ENCODE measurements at places on chromosomes 11 and 22.
A peak's percentile ranks its signal among the peaks of the same experiment; 100 is the strongest.

DNA sequence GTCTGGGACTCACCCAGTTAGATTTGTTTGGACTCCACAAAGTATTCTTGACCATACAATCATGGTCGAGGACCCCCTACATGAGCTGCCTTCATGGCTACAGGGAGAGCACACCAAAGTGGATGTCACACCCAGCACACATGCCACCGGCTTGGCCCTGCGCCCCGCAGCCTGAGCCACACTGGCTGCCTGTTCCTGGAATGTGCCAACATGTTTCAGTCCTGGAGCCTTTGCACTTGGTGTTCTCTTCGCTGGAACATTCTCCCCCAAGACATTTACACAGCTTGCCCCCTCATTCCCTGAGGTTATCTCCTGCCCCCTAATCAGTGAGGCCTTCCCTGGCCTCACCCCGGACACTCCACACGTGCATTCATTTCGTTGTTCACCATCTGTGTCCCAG, 46.0 kb downstream of the PPARA start:
- DNase-seq = no peak

DNA sequence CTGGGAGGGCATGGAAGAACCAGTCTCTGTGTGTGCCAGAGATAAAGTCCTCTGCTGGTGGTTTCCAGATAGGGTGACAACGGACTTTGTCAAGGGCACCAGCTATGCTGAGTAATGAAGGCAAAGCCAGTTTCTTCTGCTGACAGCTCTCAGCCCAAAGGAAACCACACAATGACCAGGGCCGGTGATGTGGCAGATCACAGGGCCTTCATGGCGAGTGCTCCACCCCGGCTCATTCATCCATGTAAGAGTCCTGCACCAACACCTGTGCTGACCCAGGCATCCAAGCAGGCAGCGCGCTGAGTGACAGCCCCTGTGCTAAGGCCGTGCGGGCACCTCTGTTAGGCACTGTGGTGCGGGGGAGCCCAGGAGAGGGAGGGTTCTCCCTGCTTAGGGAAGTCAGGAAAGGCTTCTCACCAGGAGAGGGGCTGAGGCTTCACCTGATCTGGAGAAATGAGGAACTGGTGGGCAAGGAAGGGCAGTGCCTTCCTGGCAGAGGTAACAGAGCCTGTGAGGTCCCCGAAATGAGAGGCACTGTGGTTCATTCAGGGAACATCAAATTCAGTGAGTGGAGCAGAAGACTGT, 33.8 kb downstream of the TP53I11 start:
- DNase-seq = no peak

DNA sequence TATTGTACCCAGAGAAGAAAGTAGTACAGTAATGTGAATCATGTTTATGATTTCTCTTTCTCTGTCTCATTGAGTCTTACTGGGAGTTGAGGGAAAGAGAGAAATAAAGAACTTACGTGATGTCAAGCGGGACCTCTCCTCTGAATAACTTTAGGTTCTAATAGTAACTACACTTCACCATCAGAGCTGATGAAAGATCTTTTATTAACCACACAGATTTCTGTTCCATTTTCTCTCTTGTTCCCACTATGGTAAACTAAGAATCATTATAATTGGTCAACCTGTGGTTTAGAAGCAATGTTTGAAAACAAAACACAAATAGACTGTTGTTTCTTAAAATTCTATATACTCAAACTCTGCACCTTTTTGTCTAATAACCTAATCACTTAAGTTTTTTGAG, 142.3 kb downstream of the ELP4 start:
- DNase-seq = no peak

- no peak for DNase-seq
Observed at GRCh38 chr11:100769165-100769564, 82.1 kb downstream of the ARHGAP42 start.

GRCh38 chr11:112302226-112302868, 41.7 kb upstream of the PLET1 start:
- DNase-seq = no peak

DNA sequence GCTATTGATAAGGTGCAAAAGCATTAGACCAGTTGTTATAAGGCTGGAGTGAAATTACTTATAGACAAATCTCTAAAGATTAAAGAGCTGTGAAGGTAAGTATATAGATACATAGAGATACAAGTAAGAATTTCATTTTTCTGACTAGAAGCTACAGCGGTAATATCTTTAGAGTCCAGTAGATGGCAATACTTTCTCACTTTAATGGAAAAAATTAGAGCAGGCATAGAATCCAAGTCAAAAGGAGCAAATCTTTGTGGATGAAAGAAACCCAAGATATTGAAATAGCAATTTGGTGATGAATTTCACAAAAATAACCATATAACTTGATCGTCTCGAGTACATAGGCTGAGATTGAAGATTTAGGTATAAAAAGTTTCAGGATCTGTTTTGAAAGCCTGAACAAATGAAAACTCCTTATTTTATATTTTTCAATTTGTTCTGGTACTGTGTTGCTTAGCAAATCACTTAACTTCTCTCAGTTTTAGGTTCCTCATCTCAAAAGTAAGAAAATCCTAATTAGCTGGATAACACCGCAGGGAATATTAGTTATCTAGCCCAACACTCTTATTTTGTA, 81.9 kb downstream of the UVRAG start:
- DNase-seq = no peak

DNA sequence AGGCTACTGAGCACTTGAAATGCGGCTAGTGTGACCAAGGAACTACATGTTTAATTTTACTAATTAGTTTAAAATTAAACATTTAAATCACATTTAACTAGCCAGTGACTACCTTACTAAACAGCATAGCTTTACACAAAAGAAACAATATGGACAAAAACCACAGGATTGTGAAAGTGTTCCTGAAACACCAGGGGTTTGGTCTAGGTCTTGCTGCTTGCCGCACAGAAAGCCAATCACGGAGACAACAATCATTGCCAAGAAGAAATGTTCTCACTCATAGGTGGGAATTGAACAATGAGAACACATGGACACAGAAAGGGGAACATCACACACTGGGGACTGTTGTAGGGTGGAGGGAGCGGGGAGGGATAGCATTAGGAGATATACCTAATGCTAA, 309.5 kb downstream of the C11orf87 start:
- no peak for DNase-seq

GRCh38 chr11:111077530-111078322, 167.8 kb upstream of the POU2AF2 start:
- DNase-seq = no peak

GRCh38 chr22:38570779-38571364, 889 bp upstream of the DMC1 start:
- peak; percentile 19 for DNase-seq

- no peak for DNase-seq
Observed at GRCh38 chr11:102776454-102776853, 4.0 kb downstream of the MMP10 start.

DNA sequence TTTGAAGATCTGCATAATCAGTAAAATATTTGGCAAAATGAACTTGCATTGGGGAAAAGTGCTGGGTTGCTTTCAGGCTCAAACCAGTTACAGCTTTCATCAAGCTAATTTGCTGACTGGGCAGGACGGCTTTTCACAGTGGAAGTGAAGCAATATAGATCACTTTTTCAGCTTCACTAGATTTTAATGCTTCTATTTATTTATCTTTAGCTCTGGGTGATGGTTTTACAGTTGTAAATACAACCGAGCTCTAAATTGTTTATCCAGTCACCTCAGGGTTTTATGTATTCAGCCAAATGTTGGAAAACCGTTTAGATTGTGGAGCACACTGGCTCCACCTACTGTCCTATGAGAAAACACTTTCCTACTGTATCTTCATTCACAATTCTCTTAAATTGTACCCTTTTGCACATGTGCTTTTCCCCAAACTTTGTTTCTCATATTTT, 58.2 kb downstream of the ACER3 start:
- no peak for DNase-seq

GRCh38 chr11:62404435-62404834, 14.4 kb upstream of the SCGB1A1 start:
- DNase-seq = no peak

DNA sequence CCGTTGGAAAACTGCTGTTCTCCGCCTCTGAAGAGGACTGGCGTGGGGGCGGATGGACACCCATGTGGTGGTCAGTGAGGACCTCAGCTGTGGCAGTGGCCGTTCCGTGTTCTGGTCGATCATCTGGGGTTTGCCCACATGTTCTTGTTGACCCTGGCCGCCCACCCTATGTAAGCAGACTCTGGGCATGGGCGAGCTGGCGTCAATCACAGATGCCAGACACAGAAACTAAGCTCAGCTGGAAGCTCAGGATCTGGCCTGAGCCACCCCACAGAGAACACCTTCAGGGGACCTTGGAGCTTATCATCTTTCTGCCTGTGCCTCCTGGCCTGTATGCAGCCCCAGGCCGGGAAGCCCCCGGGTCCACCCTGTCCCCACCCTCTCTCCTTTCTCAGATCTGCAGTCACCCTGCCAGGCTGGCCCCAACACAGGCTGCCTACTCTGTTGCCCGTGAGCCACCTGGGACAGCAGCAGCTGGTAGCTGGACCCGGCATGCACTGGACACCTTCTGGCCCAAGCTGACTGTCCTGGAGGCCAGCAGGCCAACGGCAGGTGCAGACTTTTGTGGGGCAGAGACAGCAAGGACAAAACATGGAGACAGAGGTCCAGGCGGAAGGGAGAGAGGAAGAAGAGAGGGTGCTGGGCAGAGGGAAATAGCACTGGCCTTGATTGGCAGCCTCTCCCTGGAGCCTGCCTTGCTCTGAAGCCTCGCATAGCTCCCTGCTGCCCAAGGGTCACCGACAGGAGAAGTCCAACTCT, 91.5 kb downstream of the PHF21B start:
- DNase-seq = no peak

DNA sequence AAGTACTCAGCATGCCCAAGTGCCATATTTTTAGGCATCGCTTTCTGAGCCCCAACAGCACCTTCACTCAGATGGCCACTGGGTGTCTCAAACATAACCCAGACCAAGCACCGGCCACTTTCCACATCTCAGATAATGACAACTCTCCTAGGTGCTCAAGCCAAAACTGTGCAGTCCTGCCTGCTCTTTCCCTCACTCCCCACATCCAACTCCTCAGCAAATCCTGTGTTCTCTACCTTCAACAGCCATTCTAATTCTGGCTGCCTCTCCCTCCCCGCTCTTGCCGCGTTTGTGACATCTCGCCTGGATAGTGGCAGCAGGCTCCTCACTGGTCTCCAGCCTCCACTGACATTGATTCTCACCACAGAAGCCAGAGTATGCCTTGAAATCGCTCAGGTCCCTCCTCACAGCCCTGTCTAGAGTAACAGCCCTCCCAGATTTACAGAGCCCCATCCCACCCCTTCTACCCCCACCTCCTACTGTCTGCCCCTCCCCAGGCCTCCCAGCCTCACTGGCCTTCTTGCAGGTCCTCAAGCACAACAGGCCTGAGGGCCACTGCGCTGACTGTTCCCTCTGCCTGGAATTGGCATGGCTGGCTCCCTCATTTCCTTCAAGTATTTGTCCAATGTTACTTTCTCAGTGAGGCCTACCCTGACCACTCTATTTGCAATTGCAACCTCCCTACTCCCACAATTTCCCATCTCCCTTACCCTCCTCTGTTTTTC, 1.3 kb upstream of the PHETA2 start:
- no peak for DNase-seq

DNA sequence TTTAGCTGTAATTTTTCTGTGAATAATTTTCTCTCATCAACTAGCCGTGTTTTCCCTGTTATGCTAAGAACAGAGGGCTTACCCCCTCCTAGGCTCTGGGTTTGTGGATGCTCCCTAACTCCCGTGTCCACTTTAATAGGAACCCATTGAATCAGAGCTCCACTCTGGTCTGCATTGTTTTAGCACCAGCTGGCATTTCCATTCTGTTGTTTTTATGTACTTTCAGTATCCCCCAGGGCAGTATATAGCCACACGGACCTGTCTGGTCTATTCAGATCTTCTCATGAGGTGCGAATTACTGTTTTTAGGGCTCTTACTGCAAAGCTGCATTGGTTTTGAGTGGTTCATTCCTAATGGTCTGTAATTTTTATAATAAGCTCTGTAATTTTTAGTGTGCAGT, 16.0 kb downstream of the POLD3 start:
- no peak for DNase-seq

GRCh38 chr11:32333320-32333991, 101.9 kb downstream of the WT1 start:
- no peak for DNase-seq

GRCh38 chr11:19344661-19345518, 104.1 kb upstream of the E2F8 start:
- DNase-seq = no peak

DNA sequence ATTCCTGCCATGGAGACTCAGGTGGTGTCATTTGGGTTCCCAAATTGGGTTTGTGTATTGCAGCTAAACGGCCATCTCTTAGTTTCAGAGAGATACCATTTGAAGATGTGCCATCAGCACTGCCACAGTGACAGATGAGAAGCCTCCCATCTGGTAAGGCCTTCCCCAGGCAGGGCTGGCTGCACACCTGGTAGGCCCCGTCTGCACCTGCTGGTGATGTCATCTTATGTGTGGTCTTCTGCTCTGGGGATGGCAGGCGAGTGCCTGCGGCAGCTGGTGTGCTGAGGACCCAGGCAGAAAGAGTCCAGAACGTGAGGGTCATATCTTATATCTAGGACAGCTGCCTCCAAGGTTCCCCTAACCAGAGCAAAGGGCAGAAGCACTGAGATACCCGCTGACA, 100.6 kb downstream of the CSNK2A3 start:
- no peak for DNase-seq

GRCh38 chr11:81744336-81745116, 989.1 kb downstream of the FAM181B start:
- DNase-seq = no peak

- no peak for DNase-seq
Observed at GRCh38 chr22:44211256-44211945, 30.7 kb downstream of the PARVG start.

DNA sequence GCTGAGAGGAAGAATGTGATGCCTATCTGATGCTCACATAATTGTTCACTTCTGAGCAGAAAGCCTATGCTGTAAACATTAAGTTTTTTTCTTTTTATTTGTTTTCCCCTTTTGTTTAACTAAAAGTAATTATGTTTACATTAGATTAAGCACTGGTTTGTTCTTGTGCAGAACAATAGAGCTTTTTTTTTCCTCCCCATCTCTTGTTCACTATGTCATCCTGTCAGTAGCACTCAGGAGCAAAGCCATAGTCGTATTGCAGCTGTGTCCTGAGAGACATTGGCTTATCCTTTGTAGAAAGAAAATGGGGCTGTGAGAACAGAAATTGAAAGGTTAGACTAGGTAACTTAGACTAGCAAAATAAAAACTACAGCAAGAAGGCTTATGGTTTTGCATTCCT, 301.8 kb upstream of the RAG2 start:
- no peak for DNase-seq

- DNase-seq = no peak
Observed at GRCh38 chr11:43681401-43681942, 934 bp downstream of the HSD17B12 start.

- DNase-seq = no peak
Observed at GRCh38 chr22:48376428-48376827, 1451.2 kb downstream of the BRD1 start.

GRCh38 chr11:95991545-95991944, 67.6 kb upstream of the MTMR2 start:
- DNase-seq = no peak

- no peak for DNase-seq
Observed at GRCh38 chr11:46675288-46675851, 25.0 kb downstream of the ARHGAP1 start.

- peak; percentile 85 for DNase-seq
Observed at GRCh38 chr11:64767344-64768299, 7.8 kb upstream of the PYGM start.

GRCh38 chr11:69538854-69539253, 57.4 kb downstream of the LINC01488 start:
- DNase-seq = no peak

GRCh38 chr11:8019314-8020243, 32.4 kb downstream of the EIF3F start:
- DNase-seq = peak; percentile 22
